ENCODE measurements at places on chromosomes 3 and 15.

DNA sequence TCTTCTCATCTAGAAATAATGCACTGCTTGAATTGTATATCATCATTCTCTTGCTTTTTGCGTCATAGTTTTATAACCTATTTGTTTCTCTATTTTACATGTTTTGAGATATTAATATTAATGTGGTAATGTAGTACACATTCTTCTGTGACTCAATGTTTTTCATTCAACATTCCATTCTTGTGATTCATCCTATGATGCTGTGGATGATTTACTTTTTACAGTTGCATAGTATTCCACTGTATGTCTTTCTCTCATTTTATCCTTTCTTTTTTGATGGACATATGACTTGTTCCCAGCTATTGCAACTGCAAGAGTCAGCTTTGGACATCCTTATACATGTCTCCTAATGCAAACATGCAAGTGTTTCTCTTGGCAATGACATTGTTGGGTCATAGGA, 20.6 kb upstream of the VEPH1 start:
- DNase-seq: no peak

DNA sequence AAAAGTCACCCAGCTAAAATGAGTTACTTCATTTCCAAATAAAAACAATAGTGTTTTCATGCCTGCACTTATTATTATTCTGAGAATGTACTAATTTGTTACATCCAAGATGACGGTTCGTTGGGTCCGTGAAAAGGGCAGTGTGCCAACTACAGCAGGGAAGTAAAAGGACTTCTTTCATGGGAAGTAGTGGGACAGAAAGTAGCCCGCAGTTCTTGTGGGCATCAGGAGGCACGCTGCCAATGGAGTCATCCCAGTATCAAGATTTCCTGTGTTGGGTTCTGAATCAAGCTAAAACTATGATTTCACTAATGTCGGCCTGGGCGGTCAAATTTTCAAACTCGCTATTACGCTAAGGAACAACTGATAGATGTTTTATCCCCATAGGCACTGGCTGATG, 254.5 kb upstream of the SOX2 start:
- no peak for DNase-seq

DNA sequence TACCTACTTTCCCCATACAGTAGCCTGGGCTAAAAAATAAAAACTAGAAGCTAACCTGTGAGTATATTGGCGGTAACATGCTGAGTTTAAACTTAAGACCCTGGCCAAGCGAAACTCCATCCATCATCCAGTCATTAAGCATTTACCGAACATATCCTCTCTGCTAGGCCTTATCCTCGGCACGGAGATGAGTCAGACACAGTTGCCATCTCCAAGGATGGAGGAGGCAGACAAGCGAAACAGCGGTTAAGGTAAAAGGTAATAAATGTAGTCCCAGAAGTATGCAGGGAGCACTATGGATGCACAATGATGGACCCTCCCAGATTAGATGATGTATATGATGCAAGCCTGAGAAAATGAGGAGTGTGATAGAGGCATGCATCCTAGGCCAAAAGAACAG, 143.6 kb downstream of the RYR3 start:
- DNase-seq: no peak

DNA sequence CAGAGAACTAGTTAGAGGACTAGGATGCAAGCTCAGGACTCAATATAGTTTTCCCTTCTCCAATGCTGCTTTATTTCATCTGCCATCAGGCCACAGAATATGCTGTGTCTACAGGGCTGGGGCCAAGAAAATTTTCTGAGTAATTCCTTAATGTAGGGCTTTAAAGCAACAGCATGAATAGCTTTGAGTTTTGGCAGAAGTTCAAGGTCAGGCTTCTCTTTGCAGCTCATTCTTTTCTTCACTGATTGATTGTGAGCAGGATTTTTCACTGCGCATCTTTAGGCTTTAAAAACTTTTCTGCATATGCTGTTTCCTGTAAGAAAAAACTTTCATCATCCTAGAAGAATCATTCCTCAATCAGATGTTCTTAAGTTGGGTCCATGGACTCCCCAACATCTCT, 4.6 kb downstream of the TMEM108 start:
- no peak for DNase-seq

DNA sequence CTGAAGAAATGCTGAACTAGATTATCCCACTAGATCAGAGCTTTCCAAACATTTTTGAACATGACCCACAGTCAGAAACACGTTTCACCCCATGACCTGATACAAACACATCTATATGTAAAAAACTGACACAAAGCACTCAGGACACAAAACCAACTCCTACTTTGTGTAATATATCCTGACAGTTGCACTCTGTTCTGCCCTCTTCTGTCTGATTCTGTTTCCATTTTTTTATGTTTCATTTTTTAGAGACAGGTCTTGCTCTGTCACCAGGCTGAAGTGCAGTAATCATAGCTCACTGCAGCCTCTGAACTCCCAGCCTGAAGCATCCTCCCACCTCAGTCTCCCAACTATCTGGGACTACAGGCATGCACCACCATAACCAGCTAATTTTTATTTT, 15.8 kb upstream of the RFTN1 start:
- no peak for DNase-seq
